ENCODE measurements at places on chromosomes 7 and 10.

- DNase-seq = no peak
Measured at GRCh38 chr10:93390306-93391090, 91.6 kb downstream of the MYOF start.

- DNase-seq = no peak
Measured at GRCh38 chr10:49568235-49568634, 29.3 kb upstream of the ERCC6 start.

- DNase-seq = no peak
Measured at GRCh38 chr7:37961251-37961650, 40.8 kb downstream of the EPDR1 start.

GRCh38 chr7:127922656-127923055 is 108.6 kb downstream of the LRRC4 start:
- DNase-seq = no peak

DNA sequence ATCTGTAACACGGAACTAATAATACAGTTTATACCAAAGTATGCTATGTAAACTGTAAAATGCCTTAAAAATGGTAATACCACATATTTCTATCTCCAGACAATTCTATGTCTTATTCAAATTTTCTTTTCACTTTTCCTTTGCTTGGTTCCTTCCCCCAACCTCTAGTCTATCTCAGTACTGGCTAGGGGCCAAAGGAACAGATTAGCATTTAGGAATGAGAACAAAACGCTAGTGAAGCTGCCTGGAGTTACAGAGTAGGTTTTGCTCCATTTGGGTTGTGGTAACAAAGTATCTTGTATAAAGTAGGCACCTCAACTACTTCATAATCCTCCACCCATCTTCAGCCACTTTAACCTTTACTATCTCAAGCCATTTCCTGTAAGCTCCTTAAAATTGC is 94.1 kb downstream of the HBP1 start:
- DNase-seq = no peak

GRCh38 chr7:14414274-14414986 is 425.0 kb upstream of the ETV1 start:
- DNase-seq = no peak

DNA sequence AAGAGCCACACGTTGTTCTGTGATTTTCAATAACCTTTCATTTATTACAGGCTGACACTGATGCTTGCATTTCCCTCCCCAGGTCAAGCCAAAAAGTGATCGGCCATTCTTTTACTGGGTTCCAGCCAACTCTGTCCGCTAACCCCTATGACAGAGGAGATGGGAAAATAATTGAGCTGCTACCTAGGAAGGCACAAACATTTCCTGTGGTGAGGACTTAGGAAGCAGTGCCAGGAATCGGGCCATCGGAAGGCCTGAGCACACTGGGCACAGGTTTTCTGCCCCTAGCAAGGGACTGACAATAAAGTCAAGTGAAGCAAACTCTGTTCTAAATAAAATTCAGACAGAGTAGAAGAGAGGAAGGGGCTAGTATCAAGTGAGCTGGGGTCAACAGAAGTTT is 313.0 kb upstream of the AOAH start:
- no peak for DNase-seq

DNA sequence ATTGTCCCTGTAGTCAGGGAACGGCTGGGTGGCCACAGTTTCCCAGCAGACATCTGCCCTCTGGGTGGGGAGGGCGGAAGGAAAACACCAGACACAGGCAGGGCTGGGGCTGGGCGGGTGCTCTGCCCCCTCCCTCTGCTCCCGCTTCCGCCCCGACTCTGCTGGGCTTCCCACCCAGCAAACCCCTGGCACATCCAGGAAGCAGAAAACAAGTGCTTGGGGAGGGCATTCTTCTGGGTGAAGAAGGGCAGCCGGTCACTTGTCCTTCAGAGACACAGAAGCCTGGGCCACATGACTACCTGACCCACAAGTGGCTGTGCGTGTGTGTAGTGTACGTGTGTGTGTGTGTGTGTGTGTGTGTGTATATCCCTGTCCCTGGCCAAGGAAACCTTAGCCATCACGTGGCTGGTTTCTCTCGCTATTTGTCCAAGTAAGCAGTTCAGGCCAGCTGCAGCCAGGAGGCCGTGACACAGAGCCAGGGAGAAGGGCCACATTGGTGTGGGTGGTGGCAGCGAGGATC is 77.9 kb downstream of the ZMIZ1 start:
- DNase-seq = peak; percentile 56

- DNase-seq = no peak
Measured at GRCh38 chr7:17654940-17655339, 285.4 kb downstream of the SNX13 start.

Data from activated naive CD4-positive, alpha-beta T cell treated with anti-CD3 and anti-CD28 coated beads, Interleukin-2, amount 10 ng/mL, durations not matched to agents 7 days and 5 days (primary cell).